BE2C (cell line): ENCODE measurements at places on chromosomes 6 and 20.

GRCh38 chr6:6008089-6008647 is 1.4 kb upstream of the NRN1 start:
- no peak for DNase-seq

- no peak for DNase-seq
Observed at GRCh38 chr20:22513574-22513973, 70.8 kb downstream of the FOXA2 start.

GRCh38 chr20:34396408-34396807 is 33.3 kb downstream of the ITCH start:
- no peak for DNase-seq

- DNase-seq = no peak
Observed at GRCh38 chr6:106966671-106967640, 7.6 kb downstream of the CD24 start.

DNA sequence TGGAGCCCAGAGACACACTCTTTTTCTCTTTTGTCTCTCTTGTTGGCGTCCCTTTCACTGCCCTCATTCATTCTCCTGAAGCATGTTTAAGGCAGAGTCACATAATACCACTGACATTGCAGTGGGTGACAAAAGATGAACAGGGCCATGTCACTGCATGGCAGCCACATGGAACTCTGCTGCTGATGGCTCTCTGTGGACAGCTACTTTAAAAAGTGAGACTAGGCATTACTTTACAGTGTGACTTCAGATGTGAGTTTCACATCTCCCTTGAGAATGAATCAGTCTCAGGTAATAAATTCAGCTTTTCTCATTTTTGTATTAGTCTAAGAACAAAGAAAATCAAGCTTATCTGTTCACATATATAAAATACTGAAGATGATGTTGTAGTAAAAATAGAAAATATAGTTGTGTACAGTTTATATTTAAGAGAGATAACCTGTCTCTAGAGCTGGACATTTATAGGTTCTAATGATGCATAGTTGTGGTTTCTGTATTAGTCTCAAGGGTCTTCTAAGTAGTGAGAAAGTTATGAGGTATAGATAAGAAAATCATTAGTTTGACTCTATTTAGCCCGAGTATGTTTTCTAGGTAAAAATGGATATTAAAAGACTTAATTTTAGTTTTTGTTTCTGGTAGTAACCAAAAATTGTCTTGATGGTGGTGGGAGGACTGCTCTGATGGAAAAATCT is 6.1 kb downstream of the MRS2 start:
- DNase-seq = no peak

DNA sequence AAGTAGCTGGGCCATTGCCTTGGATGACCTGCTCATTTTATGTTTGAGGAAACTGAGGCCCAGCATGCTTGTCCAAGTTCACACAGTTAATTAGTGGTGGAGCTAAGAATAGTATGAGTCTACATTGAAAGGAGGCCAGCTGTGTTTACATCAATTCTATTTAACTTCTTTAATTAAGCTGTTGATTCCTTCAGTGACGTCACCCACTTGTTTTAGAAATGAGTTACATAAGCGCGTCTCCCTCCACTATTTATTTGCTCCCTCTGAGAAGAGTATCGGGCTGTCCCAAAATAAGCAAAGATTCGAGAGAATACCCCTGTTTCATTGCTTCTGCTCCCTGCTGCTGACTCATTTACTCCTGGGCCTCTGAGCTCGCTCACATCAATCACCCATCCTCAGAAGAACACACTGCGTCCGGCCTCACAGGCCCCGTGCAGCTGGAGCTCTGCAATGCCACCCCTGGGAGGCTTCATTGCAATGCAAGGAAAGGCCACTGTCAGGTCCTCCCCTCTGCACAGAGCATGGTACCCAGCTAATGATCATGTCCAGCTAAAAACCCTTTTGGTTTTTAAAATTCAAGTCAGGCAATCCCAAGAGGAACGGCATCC is 74.8 kb upstream of the BMP2 start:
- DNase-seq = no peak

DNA sequence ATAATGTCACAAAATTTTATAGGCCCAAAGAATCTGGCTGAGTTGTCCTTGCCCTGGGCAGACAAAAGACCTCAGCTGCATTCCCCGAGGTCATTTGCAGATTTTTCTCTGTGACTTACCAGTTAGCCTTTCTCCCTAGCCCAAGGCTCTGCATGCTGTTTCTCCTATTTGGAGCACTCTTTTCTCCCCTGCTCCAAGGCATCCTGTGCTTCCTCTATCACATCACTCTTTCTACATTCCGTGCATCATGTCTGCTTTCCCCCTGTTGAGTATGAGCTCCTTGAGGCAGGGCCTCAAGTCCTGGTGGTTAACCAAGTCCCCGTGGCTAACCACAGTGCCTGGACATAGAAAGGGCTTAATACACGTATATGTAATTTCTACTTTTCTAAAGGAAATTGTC is 593 bp upstream of the GSTA3 start:
- DNase-seq = no peak
